HT1080 (cell line): ENCODE measurements at places on chromosomes 7 and 10. TPM values are rescaled to one million over a fixed set of nuclear protein-coding genes. Genes with fewer than 3 reads are reported as not detected.

The ADCY1 gene
- total RNA-seq: 0.08 and 0.13 TPM in 2 replicates

The FGF8 gene
- not detected in 2 replicates for total RNA-seq

The JAKMIP3 gene
- total RNA-seq: 0.03 TPM in 2 replicates

The TMEM236 gene
- total RNA-seq: 0.02 TPM in 1 of 2 replicates, not detected in the other

The AVL9 gene
- total RNA-seq: 29.6 and 39.4 TPM in 2 replicates

The MUC3A gene
- total RNA-seq: not detected in 2 replicates

The PON1 gene
- not detected in 2 replicates for total RNA-seq

The SEMA3D gene
- total RNA-seq: 1.2 and 1.5 TPM in 2 replicates

The CRTAC1 gene
- not detected in 2 replicates for total RNA-seq

The CPN1 gene
- not detected in 2 replicates for total RNA-seq

The COL17A1 gene
- 14.2 and 17.7 TPM in 2 replicates for total RNA-seq

The RHEB gene
- 108 and 120 TPM in 2 replicates for total RNA-seq

The TDRD1 gene
- total RNA-seq: not detected in 2 replicates

The ENTPD7 gene
- total RNA-seq: 14.6 and 15.0 TPM in 2 replicates

The GNB2 gene
- total RNA-seq: 92.6 and 162 TPM in 2 replicates

The PTPN20 gene
- not detected in 2 replicates for total RNA-seq

The PDE6C gene
- not detected in 2 replicates for total RNA-seq

The RADIL gene
- 0.14 and 0.57 TPM in 2 replicates for total RNA-seq

The DKK1 gene
- total RNA-seq: 0.17 TPM in 1 of 2 replicates, not detected in the other

The NPFFR1 gene
- not detected in 2 replicates for total RNA-seq

The PNLIPRP1 gene
- total RNA-seq: not detected in 2 replicates

The NKX6-2 gene
- not detected in 2 replicates for total RNA-seq

The CNPY1 gene
- total RNA-seq: not detected in 2 replicates

The TRA2A gene
- 15.8 and 49.6 TPM in 2 replicates for total RNA-seq
